ENCODE measurements at places on chromosomes 6 and 20. TPM values are rescaled to one million over a fixed set of nuclear protein-coding genes. Genes with fewer than 3 reads are reported as not detected.
A peak's percentile ranks its signal among the peaks of the same experiment; 100 is the strongest.

Gene TNF
- total RNA-seq = not detected

GRCh38 chr6:5746053-5746758 lies 260.5 kb downstream of the NRN1 start:
- no peaks in the 10 kb centered on the region for H3K36me3 ChIP-seq
- no peaks in the 10 kb centered on the region for H3K27me3 ChIP-seq
- H3K27ac ChIP-seq = no peak overlapping the region
- no peaks in the 10 kb centered on the region for H3K4me1 ChIP-seq
- DNase-seq = no peak

DNA sequence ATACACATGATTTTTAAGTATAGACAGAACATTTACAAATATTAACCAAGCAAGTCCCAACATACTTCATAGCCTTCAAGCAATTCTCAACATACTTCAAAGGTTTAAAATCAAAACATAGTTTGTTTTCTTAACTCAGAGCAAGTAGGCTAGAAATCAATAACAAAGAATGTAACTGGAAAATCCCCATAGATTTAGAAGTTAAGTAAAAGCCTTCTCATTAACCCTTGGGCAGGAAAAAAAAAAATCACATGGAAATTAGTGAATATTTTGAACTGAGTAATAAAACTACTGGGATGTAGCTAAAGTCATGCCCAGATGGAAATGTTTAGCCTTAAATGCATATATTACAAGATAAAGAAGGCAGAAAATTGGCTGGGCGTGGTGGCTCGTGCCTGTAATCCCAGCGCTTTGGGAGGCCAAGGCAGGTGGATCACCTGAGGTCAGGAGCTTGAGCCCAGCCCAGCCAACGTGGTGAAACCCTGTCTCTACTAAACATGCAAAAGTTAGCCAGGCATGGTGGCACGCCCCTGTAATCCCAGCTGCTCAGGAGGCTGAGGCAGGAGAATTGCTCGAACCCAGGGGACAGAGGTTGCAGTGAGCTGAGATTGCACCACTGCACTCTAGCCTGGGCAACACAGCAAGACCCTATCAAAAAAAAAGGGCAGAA lies 316.1 kb downstream of the TAF4 start:
- H3K4me1 ChIP-seq = peaks cover 5% of the 10 kb centered on the region
- no peak overlapping the region for H3K4me3 ChIP-seq
- no peaks in the 10 kb centered on the region for H3K36me3 ChIP-seq
- H3K27ac ChIP-seq = no peak overlapping the region
- no peaks in the 10 kb centered on the region for H3K27me3 ChIP-seq

DNA sequence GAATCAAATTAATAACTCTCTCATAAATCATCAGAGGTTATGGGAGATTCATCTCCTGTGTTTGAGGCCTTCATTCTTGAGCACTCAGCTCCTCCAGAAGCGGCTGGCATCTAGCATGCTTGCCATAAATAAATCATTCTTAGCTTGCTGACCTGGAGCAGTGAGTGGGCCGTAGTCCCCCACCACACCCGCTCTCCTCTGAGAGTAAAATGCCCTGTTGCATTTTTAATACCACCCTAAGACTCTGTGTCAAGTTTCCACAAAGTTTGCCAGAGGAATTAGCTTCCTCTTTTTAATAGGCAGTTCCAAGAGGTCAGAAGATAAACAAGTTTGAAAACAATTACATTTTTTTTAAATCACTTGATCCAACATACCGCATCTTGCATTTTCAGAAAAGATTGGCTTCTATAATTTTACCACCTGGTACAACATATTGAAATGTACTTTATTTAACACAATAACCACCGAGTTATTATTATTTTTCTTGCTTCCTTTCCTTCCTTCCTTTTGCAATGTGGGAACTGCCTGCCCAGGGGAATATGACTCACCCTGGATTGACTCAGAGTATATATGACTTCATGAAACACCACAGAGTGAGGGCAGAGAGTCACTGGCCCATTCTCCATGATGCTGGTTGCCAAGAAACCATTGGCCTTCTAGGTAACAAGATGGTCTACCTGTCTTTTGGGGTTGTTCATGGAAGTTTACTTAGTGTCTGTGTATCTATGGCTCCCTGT lies 29.4 kb upstream of the CLIC5 start:
- H3K27ac ChIP-seq = peak overlapping the region; percentile 80
- peaks cover 29% of the 10 kb centered on the region for H3K4me1 ChIP-seq
- peak; percentile 96 for DNase-seq
- H3K36me3 ChIP-seq = no peaks in the 10 kb centered on the region
- H3K4me3 ChIP-seq = no peak overlapping the region

Gene SUMO4
- total RNA-seq = 2.6 TPM

GRCh38 chr6:15147827-15148226 lies 98.0 kb upstream of the JARID2 start:
- no peak overlapping the region for H3K27ac ChIP-seq
- H3K4me3 ChIP-seq = no peak overlapping the region
- H3K27me3 ChIP-seq = no peaks in the 10 kb centered on the region

DNA sequence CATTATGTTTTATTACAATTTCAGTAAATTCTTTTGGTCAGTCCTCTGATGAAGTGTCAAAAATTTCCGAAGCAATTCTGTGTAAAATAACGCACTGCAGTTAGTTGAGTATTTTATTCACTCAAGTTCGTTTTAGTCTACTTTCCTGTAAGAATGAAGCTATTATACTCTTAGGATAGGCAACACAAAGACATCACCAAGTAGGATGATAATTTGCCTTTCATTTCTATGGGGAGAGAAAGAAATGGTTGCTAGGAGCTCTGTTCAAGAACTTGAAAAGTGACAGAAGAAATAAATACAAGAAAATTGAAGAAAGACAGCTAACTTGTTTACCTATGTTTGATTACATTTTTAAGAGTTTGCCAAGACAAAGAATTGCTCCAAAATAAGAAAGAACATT lies 290.4 kb downstream of the EYS start:
- H3K4me1 ChIP-seq = no peaks in the 10 kb centered on the region
- no peak overlapping the region for H3K4me3 ChIP-seq
- no peak for DNase-seq
- no peaks in the 10 kb centered on the region for H3K27me3 ChIP-seq
- H3K36me3 ChIP-seq = no peaks in the 10 kb centered on the region

- H3K36me3 ChIP-seq = no peaks in the 10 kb centered on the region
- no peak overlapping the region for H3K27ac ChIP-seq
- H3K4me1 ChIP-seq = peaks cover 27% of the 10 kb centered on the region
- no peaks in the 10 kb centered on the region for H3K27me3 ChIP-seq
- H3K4me3 ChIP-seq = no peak overlapping the region
Measured at GRCh38 chr6:21826023-21826422, 232.5 kb downstream of the SOX4 start.

DNA sequence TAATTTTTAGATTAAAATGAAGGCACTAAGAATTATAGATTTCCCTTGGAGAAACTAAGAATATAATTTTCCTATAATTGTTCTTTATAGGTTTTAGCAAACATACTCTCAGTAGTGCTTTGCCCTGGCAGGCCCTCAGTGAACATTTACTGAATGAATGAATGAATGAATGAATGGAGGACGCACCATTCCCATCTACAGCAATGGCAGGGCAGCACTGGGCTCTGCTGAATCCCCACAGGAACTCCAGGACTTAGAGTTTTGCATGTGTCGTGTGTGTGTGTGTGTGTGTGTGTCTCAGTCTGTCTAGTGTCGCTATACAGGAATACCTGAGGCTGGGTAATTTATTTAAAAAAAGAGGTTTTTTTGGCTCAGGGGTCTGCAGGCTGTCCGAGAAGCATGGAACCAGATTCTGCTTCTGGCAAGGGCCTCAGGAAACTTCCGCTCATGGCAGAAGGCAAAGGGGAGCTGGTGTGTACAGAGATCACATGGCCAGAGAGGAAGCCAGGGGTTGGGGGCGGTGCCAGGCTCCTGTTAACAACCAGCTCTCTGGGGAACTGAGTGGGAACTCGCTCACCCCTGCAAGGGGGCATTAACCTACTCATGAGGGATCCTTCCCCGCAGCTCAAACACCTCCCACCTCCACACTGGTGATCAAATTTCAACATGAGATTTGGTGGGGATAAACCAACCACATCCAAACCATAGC lies 20.1 kb downstream of the RNASET2 start:
- no peak for DNase-seq
- H3K27ac ChIP-seq = no peak overlapping the region
- H3K27me3 ChIP-seq = no peaks in the 10 kb centered on the region
- no peaks in the 10 kb centered on the region for H3K4me1 ChIP-seq

DNA sequence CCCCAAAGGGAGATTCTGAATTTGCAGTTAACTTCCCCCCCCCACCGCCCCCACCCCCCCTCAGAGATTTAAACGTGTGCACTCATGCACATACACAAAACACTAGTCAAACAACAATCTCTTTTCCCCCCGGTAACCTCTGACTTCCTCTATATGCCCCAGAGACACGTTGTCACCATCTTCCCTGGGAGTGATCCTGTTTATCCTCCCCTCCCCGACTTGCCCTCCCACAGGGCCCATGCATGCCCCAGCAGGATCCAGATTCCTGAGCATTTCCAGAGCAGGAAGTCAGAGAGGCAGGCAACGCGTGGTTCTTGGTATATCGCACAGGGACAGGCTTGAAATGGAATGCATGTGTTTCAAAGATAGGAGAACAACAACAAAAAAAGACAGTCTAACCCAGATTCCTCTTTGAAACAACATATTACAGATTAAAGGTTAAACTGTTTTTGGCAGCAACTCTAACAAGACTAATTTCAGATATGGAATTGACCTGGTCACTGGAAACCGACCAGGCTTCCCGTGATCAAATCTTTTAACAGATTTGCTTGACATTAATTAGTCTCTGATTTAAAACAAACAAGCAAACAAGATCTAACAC lies 1.3 kb downstream of the BLCAP start:
- H3K4me1 ChIP-seq = peaks cover 25% of the 10 kb centered on the region
- no peaks in the 10 kb centered on the region for H3K27me3 ChIP-seq
- peak; percentile 97 for DNase-seq

Gene CNR1
- not detected for total RNA-seq

GRCh38 chr6:89413006-89413400 lies 930 bp upstream of the RRAGD start:
- DNase-seq = no peak
- no peak overlapping the region for H3K4me3 ChIP-seq
- H3K36me3 ChIP-seq = no peaks in the 10 kb centered on the region
- H3K27ac ChIP-seq = no peak overlapping the region

Gene FAM162B
- total RNA-seq = not detected

DNA sequence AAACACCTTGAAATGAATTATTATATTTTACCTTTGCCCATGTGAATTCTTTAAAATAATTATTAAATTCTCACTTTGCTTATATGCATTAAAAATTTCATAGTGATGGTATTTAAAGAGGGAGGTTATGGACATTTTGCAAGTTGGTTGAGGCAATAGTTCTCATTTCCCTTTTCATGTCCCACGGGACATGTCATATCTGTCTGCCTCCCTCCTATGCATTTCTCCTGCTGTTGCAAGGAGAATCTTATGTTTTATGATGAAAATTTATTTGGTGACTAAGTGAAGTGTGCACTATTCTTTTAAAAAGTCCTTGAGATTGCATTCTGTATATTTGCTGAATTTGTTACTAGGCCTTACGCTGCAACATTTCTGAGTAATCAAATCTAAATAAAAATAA lies 67.2 kb downstream of the UTRN start:
- no peak overlapping the region for H3K4me3 ChIP-seq
- H3K4me1 ChIP-seq = peaks cover 48% of the 10 kb centered on the region
- DNase-seq = no peak
- no peaks in the 10 kb centered on the region for H3K36me3 ChIP-seq
- H3K27ac ChIP-seq = peak overlapping the region; percentile 90
- H3K27me3 ChIP-seq = no peaks in the 10 kb centered on the region

GRCh38 chr6:21519642-21520041 lies 73.9 kb upstream of the SOX4 start:
- no peak overlapping the region for H3K4me3 ChIP-seq
- H3K27ac ChIP-seq = no peak overlapping the region
- H3K4me1 ChIP-seq = no peaks in the 10 kb centered on the region
- no peaks in the 10 kb centered on the region for H3K27me3 ChIP-seq

Measured in endothelial cell of umbilical vein (primary cell).